ENCODE measurements at places on chromosomes 11 and 22. TPM values are rescaled to one million over a fixed set of nuclear protein-coding genes. Genes with fewer than 3 reads are reported as not detected.

Gene TMEM86A
- total RNA-seq = 8.4 TPM

DNA sequence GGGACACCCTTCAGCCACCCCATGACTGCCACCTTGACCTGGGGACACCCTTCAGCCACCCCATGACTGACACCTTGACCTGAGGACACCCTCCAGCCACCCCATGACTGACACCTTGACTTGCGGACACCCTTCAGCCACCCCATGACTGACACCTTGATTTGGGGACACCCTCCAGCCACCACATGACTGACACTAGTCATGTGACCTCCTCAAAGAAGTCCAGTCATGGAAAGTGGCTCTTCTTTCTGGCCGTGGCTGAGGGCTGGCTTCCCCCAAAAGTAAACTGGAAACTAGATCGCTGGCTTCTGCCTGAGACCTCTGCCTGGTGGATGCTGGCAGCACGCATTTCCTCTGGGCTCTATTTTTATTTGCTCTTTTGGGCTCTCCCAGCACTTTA is 28.4 kb downstream of the ARFGAP2 start:
- no peak for DNase-seq
- H3K4me1 ChIP-seq = no peaks in the 10 kb centered on the region
- H3K36me3 ChIP-seq = no peaks in the 10 kb centered on the region
- H3K4me3 ChIP-seq = no peak overlapping the region
- no peaks in the 10 kb centered on the region for H3K27me3 ChIP-seq

Gene RBMXL2
- not detected for total RNA-seq

DNA sequence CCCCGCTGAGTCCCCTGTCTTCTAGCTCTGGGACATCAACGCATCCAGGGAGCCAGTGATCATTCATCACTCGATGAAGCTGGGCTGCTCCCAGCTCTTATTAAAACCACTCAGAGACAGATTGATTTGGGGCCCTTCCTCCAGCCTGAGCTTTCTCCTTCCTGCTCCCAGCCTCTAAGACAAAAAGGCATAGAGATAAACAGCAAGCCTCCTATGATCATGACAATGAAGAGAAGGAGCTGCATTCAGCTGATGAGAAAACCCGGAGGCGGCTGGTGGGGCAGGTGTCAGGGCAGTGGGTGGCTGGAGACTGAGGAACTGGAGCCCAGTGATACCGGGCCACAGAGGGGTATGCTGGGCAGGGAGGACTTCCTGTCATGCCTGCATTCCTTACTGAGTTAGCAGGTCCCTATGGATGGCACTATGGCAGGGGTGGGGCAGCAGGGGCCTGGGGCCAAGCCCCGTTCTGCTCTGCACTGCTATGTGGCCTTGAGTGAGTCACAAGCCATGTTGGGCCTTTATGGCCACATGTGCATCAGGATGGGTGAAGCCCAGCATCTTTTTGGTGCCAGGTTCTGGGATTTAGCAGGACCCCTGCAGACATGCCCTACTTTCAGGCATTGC is 20.2 kb downstream of the PVALB start:
- H3K27ac ChIP-seq = no peak overlapping the region
- no peaks in the 10 kb centered on the region for H3K4me1 ChIP-seq
- H3K4me3 ChIP-seq = no peak overlapping the region

Gene GTF2H1
- 53.3 TPM for total RNA-seq

- DNase-seq = no peak
- H3K4me3 ChIP-seq = no peak overlapping the region
- no peaks in the 10 kb centered on the region for H3K4me1 ChIP-seq
- H3K27ac ChIP-seq = no peak overlapping the region
- H3K27me3 ChIP-seq = no peaks in the 10 kb centered on the region
Measured at GRCh38 chr22:35547987-35548721, 7.5 kb downstream of the RASD2 start.

Gene RAB30
- 44.1 TPM for total RNA-seq

Gene SLC17A6
- total RNA-seq = not detected

DNA sequence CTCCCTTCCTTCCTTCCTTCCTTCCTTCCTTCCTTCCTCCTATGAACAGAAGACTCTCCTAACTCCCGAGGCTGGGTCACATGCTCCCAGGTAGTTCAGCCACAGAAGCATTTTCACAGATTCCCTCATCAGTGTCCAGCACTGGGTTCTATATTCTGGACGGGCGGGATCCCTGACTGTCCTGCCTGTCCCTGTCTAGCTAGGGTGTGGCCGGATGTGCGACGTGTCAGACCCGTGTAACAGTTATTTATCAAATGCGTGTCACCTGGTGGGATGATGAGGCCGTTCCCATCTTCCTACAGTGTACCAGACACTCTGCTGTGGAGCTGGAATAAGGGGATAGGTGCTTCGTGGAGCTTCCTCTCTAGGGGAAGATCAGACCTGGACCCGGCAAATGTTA is 901.0 kb downstream of the BRD1 start:
- DNase-seq = no peak
- H3K36me3 ChIP-seq = no peaks in the 10 kb centered on the region
- no peak overlapping the region for H3K4me3 ChIP-seq
- H3K27me3 ChIP-seq = no peaks in the 10 kb centered on the region
- no peaks in the 10 kb centered on the region for H3K4me1 ChIP-seq

Gene FJX1
- total RNA-seq = 5.8 TPM

Gene ACCS
- total RNA-seq = 31.7 TPM

Gene APOC3
- not detected for total RNA-seq

DNA sequence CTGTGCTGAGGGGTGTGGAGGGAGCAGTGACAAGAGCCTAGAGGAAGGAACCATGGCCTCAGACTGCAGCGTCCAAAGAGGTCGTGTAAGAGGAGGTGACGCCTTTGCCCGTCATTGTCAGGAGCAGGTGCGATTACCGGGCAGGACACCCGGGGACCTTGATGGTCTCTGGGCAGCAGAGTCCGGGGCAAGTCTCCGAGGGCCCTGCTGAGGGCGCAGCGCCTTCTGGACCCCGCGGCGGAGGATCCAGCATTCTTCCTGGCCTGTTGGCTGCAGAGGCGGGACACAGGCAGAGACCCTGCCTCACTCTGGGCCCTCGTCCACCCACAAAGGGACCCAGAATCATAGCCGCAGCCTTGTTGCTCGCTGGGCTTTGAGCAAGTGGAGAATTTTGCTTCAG is 1168.8 kb downstream of the BRD1 start:
- no peak overlapping the region for H3K4me3 ChIP-seq
- H3K27ac ChIP-seq = no peak overlapping the region
- H3K36me3 ChIP-seq = no peaks in the 10 kb centered on the region
- no peak for DNase-seq
- H3K27me3 ChIP-seq = no peaks in the 10 kb centered on the region

GRCh38 chr11:115618428-115618827 is 114.2 kb upstream of the CADM1 start:
- no peak for DNase-seq
- no peaks in the 10 kb centered on the region for H3K4me1 ChIP-seq
- no peak overlapping the region for H3K4me3 ChIP-seq

Gene IL17REL
- total RNA-seq = not detected

GRCh38 chr11:117535201-117535849 is 207.7 kb downstream of the CEP164 start:
- DNase-seq = peak; percentile 61
- H3K4me3 ChIP-seq = no peak overlapping the region
- no peak overlapping the region for H3K27ac ChIP-seq
- H3K36me3 ChIP-seq = no peaks in the 10 kb centered on the region
- no peaks in the 10 kb centered on the region for H3K4me1 ChIP-seq

- no peaks in the 10 kb centered on the region for H3K27me3 ChIP-seq
- DNase-seq = no peak
- H3K36me3 ChIP-seq = no peaks in the 10 kb centered on the region
- peaks cover 8% of the 10 kb centered on the region for H3K4me1 ChIP-seq
- no peak overlapping the region for H3K27ac ChIP-seq
Measured at GRCh38 chr11:78370406-78371172, 47.0 kb downstream of the GAB2 start.

Gene RTL10
- total RNA-seq = 7.7 TPM

GRCh38 chr11:128492461-128492860 is 94.9 kb downstream of the ETS1 start:
- no peak for DNase-seq
- no peak overlapping the region for H3K4me3 ChIP-seq
- H3K27ac ChIP-seq = peak overlapping the region; percentile 48

GRCh38 chr11:69915151-69915500 is 95.9 kb upstream of the FGF3 start:
- peak overlapping the region; percentile 82 for H3K27ac ChIP-seq
- no peak for DNase-seq
- no peak overlapping the region for H3K4me3 ChIP-seq
- no peaks in the 10 kb centered on the region for H3K4me1 ChIP-seq

Gene CRACR2B
- total RNA-seq = 10.0 TPM

GRCh38 chr11:12127206-12127898 is 17.0 kb downstream of the MICAL2 start:
- H3K4me3 ChIP-seq = no peak overlapping the region
- H3K27me3 ChIP-seq = no peaks in the 10 kb centered on the region
- no peak overlapping the region for H3K27ac ChIP-seq
- peaks cover 2% of the 10 kb centered on the region for H3K36me3 ChIP-seq
- no peak for DNase-seq

GRCh38 chr11:48022445-48022844 is 42.1 kb downstream of the PTPRJ start:
- no peak overlapping the region for H3K4me3 ChIP-seq
- no peaks in the 10 kb centered on the region for H3K27me3 ChIP-seq
- no peak for DNase-seq
- no peaks in the 10 kb centered on the region for H3K4me1 ChIP-seq
- H3K36me3 ChIP-seq = no peaks in the 10 kb centered on the region
- no peak overlapping the region for H3K27ac ChIP-seq

GRCh38 chr22:24367841-24368240 is 59.6 kb upstream of the ADORA2A start:
- H3K4me3 ChIP-seq = no peak overlapping the region
- no peak for DNase-seq
- no peaks in the 10 kb centered on the region for H3K27me3 ChIP-seq

DNA sequence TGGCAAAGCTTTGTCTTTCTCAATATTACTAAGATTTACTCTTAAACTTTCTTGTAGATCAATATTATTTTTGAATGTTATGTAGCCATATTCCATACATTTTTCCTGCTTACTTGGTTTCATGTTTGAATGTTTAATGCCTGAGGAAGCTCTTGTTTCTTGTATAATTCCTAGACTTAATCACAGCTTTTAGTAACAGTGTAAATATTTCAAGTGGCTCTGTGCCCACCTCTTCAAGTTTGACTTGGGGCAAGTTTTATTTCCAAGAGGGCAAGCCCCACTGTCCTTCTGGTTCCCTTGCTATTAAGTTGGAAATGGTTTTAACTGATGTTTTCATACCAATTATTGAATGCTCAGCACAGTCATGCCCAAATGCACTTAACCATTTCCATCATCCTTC is 1004.1 kb downstream of the OPCML start:
- no peaks in the 10 kb centered on the region for H3K36me3 ChIP-seq
- no peak for DNase-seq
- H3K27ac ChIP-seq = no peak overlapping the region
- H3K4me3 ChIP-seq = no peak overlapping the region
- no peaks in the 10 kb centered on the region for H3K27me3 ChIP-seq
- no peaks in the 10 kb centered on the region for H3K4me1 ChIP-seq

DNA sequence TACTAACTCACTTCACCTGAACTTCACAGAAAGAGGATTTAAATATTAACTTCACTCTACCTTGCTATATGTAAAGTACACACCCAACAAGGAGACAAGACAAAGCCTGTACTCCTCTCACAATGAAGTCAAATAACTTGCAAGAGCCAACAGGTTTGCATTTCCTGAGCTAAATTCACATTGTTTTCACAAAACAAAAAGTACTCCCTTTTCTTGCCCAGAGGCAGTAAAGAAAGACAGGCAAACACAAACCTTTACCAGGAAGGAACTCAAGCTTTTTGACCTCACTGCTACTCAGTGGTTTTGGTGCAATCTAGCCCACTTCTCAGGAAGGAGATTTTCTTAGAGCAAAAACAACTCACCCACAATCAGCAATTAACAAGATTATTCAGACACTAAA is 15.7 kb downstream of the USP28 start:
- H3K27me3 ChIP-seq = no peaks in the 10 kb centered on the region
- H3K4me1 ChIP-seq = no peaks in the 10 kb centered on the region
- no peak overlapping the region for H3K27ac ChIP-seq
- DNase-seq = no peak

GRCh38 chr11:101478587-101479369 is 105.0 kb downstream of the TRPC6 start:
- no peaks in the 10 kb centered on the region for H3K4me1 ChIP-seq
- no peaks in the 10 kb centered on the region for H3K36me3 ChIP-seq
- H3K27me3 ChIP-seq = no peaks in the 10 kb centered on the region
- DNase-seq = no peak

DNA sequence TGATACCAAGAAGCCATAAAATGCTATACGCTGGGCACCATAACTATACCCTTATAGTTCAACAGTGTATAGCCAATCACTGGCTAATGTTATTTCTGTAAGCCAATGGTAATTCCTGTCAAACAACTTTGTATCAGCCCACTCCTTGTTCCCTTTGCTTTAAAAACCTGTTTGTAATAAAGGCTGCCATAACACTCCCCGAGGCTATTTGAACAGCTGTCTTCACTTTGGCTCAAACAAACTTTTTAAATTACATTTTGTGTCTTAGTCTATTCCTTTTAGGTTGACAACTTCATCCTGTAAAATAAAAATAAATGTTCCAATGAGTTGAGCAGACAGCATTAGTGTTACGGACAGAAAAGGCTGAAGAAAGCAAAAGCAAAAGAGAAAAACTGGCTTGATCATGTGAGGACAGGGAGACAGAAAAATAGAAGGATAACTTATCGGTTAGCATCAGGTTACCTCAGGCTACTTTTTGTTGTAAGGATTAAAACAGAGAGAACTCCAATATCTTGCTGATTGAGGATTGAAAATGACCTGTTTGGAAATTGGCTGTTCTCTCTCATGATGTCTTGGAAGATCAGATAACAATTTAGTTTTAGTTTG is 95.0 kb downstream of the AASDHPPT start:
- no peak overlapping the region for H3K27ac ChIP-seq
- no peaks in the 10 kb centered on the region for H3K36me3 ChIP-seq
- no peaks in the 10 kb centered on the region for H3K4me1 ChIP-seq
- no peak overlapping the region for H3K4me3 ChIP-seq

DNA sequence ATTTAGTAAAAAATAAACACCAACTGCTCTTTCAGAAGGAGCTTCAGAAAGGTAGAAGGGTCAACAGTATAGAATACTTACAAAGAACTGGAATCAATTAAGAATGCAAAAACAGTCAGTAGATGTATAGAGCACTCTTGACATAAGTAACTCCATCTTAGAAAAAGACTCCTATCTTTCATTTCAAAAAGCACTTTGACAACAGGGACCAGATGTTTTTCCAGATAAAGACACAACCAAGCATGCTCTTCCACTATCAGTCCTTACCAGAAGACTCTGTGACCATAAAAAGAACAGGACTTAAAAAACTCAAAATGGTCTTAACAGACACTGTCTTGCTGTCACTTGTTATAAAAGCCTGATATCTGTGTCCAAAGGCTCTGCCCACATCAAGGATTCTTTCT is 5.2 kb downstream of the SLC25A17 start:
- no peaks in the 10 kb centered on the region for H3K36me3 ChIP-seq
- peaks cover 4% of the 10 kb centered on the region for H3K4me1 ChIP-seq
- H3K27ac ChIP-seq = no peak overlapping the region
- DNase-seq = no peak

DNA sequence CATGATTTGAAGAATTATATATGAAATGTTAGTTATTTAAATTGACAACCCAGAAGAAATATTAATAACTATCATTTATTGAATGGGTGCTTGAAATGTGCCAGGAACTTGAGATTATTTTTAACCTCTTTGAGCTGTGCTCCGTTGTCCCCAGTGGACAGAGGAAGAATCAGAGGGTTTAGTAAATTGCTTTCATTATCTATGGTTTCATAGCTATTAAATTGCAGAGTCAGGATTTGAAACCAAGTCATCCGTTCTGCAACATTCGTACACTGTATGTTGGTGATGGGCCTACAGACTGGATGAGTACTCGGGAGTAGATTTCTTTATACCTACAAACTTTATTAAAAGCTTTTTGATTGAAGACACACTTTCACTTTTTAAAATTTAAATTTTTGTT is 4.9 kb downstream of the HSD17B12 start:
- H3K4me1 ChIP-seq = peaks cover 6% of the 10 kb centered on the region
- no peak overlapping the region for H3K27ac ChIP-seq
- DNase-seq = no peak
- no peaks in the 10 kb centered on the region for H3K27me3 ChIP-seq
